ENCODE measurements at places on chromosomes 7 and 10.

DNA sequence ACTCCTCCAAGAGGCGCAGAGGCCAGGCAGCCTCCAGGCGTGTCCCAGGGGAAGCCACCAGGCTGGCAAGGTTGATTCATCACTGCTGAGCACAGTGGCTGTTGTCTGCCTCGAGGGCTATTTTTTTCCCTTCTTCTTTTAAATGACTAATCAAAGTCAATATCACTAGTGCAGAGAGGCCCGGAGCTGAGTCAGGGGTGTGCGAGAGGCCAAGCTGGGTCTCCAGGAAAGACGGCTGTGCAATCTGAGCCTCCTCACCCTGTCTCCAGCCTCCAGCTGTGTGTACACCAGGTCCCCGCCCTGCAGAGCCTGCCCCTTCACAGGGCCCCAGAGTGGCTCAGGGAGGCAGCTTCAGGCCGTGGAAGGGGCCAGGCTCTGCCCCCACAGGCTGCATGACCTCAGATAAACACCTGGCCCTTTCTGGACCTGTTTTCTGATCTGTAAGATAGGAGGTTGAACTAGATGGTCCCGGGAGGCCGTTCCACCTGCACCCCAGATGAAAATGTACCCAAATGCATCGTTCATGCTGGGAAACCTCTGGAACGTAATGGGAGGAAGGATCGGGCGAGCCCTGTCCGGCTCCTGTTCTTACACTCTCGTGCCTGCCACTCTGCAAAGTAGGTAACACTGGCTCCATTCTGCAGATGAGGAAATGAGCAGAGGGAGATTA, 3.7 kb downstream of the STX1A start:
- DNase-seq: peak; percentile 78

DNA sequence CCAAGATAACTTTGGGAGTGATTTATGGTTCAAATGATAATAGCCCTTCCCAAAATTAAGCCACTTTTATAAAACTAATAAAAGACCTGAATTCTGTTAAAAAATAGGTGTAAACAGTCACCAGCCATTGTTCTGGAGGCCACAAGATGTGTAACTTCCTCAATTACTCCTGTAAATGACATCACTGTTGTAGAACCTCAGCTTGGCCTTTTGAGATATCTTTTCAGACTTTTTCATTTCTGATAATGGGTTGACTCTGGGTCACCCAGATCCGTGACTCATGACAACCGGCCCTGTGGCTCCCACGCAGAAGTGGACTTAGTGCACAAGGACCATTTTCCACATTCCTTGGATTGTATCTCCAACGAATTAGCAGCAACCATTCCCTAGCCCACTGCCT, 106.6 kb downstream of the DKK1 start:
- no peak for DNase-seq

- DNase-seq: no peak
These were observed 102.0 kb downstream of the SEMA3C start for GRCh38 chr7:80816806-80817205.

GRCh38 chr10:133040198-133040597, 47.5 kb upstream of the ADGRA1 start:
- DNase-seq: no peak

GRCh38 chr7:142808461-142808801, 37.7 kb downstream of the PRSS2 start:
- DNase-seq: no peak

- no peak for DNase-seq
These were observed 56.4 kb upstream of the C1GALT1 start for GRCh38 chr7:7125963-7126362.

DNA sequence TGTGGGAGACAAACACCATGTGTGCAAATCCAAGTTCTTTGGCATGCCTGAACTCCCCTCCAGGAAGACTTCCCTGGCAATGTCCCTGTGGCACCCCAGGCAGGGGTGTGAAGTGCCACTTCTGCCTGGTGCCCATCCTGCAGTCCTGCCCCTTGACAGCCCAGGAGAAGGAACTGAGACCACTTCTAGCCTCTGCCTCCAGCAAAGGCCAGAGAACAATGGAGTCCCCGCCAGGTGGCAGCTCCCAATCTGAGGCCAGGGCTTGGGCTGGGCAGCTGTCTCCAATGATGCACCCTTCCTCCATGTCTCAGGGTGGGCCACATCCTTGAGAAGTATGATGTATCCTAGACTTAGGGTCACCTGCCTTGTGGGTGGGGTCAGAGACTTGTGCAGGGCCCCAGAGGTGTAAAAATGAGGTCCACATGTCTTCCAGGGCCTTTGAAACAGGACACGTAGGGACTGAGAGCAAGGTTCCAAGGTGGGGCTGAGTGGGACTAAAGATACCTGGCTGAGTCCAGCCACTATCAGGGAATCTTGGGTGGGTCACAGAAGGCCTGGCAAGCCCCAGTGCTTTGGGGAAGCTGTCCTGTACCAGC, 5.5 kb downstream of the FXYD4 start:
- DNase-seq: no peak

- no peak for DNase-seq
These were observed 122.3 kb downstream of the IMMP2L start for GRCh38 chr7:111439977-111440376.

DNA sequence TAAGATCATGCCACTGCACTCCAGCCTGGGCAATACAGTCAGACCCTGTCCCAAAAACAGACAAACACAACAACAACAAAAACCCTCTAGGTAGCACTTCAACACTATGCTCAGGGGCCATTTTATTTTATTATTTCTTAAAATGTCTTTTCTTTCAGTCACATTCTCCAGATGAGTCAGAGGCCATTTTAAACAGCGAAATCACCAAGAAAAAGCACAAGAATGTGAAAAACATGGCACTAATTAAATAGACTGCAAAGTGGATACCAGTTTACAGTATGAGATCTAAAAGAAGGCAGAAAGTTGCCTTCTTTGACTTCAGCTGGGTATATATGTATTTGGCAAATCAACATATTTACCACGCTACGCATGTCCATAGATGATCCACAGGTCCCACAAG, 6.1 kb upstream of the FGL2 start:
- DNase-seq: no peak

- no peak for DNase-seq
These were observed 313.3 kb downstream of the PCDH15 start for GRCh38 chr10:54487743-54488142.

DNA sequence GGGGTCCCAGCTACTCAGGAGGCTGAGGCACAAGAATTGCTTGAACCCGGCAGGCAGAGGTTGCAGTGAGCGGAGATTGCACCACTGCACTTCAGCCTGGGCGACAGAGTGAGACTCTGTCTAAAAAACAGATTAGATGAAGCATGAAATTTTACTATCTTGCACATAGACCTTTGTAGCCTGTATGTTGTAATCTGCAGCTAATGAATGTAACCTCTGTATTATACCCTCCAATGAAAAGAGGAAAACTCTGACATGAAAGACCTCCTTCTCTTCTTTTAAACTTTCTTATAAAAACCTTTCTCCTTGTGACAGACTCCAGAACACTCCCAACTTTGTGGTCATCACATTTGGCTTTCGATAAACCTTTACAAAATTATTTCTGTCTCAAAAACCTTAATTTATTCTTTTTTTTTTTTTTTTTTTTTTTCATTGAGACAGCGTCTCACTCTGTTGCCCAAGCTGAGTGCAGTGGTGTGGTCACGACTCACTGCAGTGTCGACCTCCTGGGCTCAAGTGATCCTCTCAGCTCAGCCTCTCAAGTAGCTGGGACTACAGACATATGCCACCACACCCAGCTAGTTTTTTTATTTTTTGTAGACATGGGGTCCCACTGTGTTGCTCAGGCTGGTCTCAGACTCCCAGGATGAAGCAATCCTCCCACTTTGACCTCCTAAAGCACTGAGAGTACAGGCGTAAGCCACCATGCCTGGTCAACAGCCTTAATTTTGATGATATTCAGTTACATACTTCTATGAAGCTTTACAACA, 97.4 kb downstream of the SVOPL start:
- DNase-seq: no peak

GRCh38 chr10:15300697-15301096, 70.4 kb downstream of the FAM171A1 start:
- no peak for DNase-seq

- DNase-seq: no peak
These were observed 594.9 kb upstream of the IGFBP3 start for GRCh38 chr7:46515844-46516590.

DNA sequence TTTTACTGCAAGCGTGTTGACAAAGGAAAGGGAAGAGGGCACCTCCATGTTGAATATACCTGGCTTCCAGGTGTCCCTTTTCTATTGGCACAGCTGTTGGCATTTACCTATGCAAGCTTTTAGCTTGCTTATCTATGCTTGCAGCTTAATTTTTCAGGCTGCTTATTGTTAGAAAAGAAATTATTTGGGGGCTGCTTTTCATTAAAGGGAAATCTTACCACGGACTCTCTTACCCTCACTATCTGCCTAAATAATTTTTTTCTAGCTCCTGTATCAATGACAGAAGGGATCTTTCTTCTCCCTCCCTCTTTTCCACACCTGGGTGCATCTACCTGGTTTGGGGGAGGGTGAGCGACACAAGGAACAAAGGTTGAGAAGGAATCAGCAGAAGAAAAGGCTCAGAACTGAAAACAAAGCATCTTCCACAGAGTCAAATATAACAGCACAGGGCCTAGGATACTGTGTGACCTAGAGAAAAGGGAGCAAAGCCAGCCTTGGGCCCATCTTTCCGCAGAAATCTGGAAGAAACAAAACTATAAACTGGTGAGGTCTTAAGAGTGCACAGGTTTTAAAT, 15.2 kb upstream of the GJC3 start:
- no peak for DNase-seq

DNA sequence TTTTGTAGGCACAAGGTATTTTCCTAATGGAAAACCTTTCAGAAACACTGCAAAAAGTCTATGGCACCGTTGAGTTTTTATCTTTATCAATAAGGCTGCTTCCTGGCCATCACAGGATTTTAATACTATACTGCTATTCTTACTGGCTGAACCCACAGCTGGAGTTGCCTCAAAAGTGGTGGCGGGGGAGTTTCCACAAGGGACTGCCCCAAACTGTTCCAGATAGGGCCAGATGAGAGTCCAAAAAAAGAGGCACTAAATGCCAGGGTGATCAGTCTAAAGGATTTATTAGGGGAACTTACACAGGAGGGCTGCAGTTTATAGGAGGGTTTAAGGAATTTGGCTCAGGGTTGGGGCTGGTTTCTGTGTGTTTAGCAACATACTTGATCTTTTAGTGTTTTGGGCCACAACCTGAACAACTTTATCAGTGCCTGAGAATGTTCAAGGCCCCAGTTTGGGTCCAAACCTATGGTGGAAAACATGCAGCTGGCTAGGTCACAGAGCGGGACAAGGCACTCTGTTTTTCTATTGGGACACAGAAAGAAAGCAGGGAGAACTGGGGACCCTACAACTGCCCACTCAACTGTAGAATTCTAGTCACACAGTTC, 41.4 kb downstream of the STAM start:
- peak; percentile 30 for DNase-seq

- no peak for DNase-seq
These were observed 53.5 kb upstream of the SVIL start for GRCh38 chr10:29688230-29688661.

DNA sequence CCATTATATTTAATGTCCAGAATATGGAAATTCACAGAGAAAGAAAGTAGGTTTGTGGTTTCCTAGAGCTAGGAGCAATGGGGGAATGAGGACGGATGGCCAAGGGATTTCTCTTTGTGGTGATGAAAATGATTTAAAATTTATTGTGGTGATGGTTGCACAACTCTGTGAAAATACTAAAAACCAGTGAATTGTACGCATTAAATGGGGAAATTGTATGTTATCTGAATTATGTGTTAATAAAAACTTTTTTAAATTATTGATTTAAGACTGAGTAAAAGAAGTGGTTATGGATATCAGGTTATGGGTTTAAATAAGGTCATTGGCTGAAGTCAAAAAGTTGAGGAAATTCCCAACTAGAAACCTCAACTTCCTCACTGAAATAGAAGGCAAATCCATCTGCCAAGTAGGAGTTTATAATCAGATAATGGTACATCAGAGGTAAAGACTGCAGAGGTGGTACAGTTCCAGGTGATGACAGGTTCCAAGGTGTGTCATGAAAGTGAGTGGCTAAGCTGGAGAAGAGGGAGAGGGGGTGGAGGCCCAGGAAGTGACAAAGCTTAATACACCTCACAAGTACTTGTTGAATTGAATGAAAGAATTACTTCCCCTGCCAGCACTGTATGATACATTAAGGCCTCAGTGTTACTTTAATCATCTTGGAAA, 68.9 kb upstream of the CCDC71L start:
- DNase-seq: no peak

DNA sequence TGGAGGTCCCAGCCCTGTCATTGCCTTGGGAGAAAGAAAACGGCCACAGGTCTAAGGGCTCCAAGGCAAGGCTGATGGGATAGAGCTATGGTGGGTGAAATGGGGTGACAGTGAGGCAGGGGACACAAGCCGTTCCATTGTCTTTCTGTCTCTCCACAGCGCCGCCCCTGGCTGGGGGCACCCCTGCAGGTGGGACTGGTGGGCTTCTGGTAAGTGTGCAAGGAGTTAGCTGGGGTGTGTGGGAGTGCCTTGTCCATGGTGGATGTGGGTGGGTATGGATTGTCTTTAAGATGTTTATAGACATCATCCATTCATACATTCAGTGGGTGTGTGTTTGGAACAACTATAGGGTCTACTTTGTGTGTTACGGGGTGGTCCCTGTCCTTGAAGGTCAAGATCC, 7.5 kb downstream of the SFXN3 start:
- DNase-seq: no peak

GRCh38 chr10:124329941-124330340, 88.8 kb downstream of the OAT start:
- DNase-seq: no peak

DNA sequence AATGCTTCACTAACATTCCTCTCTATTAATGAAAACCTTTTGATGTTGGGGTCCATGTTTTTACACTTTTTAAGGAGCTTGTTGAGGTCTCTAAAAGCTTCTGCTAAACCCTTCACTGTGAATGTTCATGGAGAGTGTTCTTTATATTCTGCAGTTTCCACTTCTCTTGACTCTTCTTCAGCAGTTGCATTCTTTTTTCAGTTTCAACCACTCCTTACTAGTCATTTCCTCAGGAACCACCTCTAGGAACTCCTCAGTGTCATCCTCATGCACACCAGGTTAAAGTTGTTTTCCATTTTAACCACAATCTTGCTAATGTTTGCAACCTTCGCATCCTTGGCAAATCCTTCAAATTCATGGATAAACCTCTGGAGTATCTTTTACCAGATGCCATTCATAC, 821.6 kb downstream of the ANKRD7 start:
- no peak for DNase-seq

- no peak for DNase-seq
These were observed 709.3 kb upstream of the AUTS2 start for GRCh38 chr7:68888971-68889385.

GRCh38 chr10:13559124-13559700, 27.6 kb upstream of the PRPF18 start:
- DNase-seq: no peak

All from stimulated activated CD4-positive, alpha-beta T cell treated with anti-CD3 and anti-CD28 coated beads, Interleukin-2, amount 100 ng/mL, for 24 hours (primary cell).